ENCODE measurements at places on chromosomes 3 and 15. TPM values are rescaled to one million over a fixed set of nuclear protein-coding genes. Genes with fewer than 3 reads are reported as not detected.

- no peak for DNase-seq
These were observed 191.1 kb downstream of the TBC1D5 start for GRCh38 chr3:17551333-17551732.

- no peak for DNase-seq
These were observed 328.3 kb downstream of the MFSD1 start for GRCh38 chr3:159130108-159130507.

Gene PLS1
- 1.1 TPM for total RNA-seq

Gene LIPH
- total RNA-seq = not detected

- no peak for DNase-seq
These were observed 278.0 kb downstream of the ZBBX start for GRCh38 chr3:167102071-167102470.

- no peak for DNase-seq
These were observed 4.4 kb downstream of the TERC start for GRCh38 chr3:169760479-169760878.

GRCh38 chr3:22933051-22933840, 269.9 kb upstream of the UBE2E2 start:
- DNase-seq = peak; percentile 18

DNA sequence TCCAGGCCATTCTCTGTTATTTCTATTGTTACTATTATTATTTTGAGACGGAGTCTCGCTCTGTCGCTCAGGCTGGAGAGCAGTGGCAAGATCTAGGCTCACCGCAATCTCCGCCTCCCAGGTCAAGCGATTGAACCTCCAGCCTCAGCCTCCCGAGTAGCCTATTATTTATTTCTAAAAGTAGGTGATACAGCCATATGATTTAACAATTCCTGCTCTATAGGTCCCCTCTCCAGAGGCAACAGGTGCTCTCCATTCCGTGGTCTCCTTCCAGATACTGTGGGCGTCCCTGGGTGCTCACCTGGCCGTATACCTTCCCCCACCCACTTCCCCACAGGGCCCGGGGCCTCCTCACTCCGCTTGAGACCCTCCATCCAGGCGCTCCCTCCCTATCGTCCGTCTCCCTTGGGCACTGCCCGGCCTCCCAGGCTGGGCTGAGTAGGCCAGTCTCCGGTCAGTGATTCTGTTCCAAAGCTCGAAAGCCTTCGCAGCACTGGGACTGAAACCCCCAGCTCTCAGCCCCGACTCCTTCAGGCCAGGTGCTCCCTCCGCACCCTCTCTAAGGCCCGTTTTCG, 708 bp upstream of the PTPN23 start:
- DNase-seq = no peak

DNA sequence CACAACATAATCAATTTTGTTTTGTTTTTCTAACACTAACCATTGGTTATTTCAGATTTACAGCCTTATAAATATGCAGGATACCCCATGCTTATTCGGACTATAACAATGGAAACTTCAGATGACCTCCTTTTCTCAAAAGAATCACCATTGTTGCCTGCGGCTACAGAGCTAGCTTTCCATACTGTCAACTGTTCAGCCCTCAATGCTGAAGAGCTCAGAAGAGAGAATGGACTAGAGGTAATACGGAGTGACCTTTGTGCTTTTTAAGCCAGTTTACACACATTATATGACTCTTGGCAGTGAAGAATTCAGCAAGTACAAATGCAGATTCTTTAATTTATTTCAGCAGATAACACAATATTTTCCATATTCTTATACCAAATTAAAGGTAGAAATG, 81.8 kb downstream of the DNAJC13 start:
- no peak for DNase-seq

Gene LHFPL4
- total RNA-seq = under 0.01 TPM

- no peak for DNase-seq
These were observed 82.4 kb downstream of the OXSM start for GRCh38 chr3:25872200-25872877.

Gene FAM107A
- total RNA-seq = not detected

Gene RBP2
- total RNA-seq = not detected

- no peak for DNase-seq
These were observed 105.1 kb upstream of the BCL6 start for GRCh38 chr3:187850258-187850921.

Gene SLC49A4
- total RNA-seq = 41.8 TPM

- DNase-seq = no peak
These were observed 37.8 kb upstream of the TRH start for GRCh38 chr3:129936757-129937156.

GRCh38 chr3:123881771-123882170, 2.4 kb downstream of the MYLK start:
- no peak for DNase-seq

DNA sequence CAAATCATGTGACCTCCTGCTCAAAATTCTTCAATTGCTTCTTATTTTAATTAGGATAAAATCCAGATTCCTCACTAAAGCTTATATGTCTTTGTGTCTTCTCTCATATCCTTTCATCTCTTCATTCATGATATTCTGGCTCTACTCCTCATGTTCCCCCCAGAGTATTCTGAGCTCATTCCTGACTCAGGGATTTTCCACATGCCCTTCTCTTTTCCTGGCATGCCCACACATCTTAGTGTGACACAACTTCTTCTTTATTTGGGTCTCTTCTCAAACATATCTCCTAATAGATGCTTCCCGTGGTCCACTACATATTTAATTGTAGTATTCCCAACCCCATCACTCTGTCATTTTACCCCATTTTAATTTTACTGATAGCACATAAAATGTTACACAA, 15.2 kb upstream of the MBNL1 start:
- no peak for DNase-seq

GRCh38 chr3:76972624-76973296, 67.1 kb upstream of the ROBO2 start:
- no peak for DNase-seq

GRCh38 chr15:44647637-44648036, 15.8 kb downstream of the SPG11 start:
- no peak for DNase-seq

Gene UPK1B
- total RNA-seq = 0.36 TPM

- peak; percentile 78 for DNase-seq
These were observed 7.0 kb downstream of the SUCLG2 start for GRCh38 chr3:67647390-67647878.

DNA sequence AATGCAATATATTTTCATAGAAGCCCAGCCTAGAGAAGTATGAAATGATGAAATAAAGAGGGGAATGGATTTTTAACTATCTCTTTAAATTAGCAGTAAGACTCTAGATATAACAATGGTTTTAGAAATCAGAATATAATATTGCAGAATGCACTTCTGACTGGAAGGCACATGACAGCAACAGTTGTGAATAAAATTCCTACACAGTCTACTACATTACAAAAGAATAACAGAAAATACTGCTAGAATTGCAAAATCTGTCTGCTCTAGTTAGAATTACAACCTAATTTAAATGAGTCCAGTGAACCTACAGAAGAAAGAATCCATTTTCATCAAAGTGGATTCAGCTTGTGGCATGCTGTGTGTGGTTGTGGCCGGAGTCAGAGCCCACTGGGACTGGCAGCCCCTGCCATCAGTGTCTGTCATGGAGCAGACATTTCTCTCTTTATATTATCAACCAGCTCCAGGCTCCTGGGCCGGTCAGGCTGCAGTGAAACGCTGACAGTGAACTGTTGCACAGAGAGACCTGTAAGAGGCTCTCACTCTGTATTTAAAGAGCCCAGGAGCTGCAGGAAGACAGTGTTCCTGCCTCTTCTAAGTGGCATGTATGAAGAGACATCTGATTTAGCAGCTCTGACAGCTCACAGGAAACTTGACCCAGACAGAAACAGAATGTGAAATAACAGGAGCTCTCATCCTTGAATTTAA, 1523.8 kb upstream of the CADM2 start:
- no peak for DNase-seq

GRCh38 chr15:89835176-89835564, 20.5 kb upstream of the ANPEP start:
- no peak for DNase-seq

- DNase-seq = no peak
These were observed 166.4 kb upstream of the ROPN1 start for GRCh38 chr3:124158168-124158881.
